ENCODE measurements at places on chromosomes 12 and 14. TPM values are rescaled to one million over a fixed set of nuclear protein-coding genes. Genes with fewer than 3 reads are reported as not detected.

GRCh38 chr12:10505620-10506019, at the start of gene EIF2S3B:
TSS of gene EIF2S3B (plus strand) at chr12:10505890. CDS start at chr12:10505903, 13 bp downstream.
- DNase-seq, result no peak

DNA sequence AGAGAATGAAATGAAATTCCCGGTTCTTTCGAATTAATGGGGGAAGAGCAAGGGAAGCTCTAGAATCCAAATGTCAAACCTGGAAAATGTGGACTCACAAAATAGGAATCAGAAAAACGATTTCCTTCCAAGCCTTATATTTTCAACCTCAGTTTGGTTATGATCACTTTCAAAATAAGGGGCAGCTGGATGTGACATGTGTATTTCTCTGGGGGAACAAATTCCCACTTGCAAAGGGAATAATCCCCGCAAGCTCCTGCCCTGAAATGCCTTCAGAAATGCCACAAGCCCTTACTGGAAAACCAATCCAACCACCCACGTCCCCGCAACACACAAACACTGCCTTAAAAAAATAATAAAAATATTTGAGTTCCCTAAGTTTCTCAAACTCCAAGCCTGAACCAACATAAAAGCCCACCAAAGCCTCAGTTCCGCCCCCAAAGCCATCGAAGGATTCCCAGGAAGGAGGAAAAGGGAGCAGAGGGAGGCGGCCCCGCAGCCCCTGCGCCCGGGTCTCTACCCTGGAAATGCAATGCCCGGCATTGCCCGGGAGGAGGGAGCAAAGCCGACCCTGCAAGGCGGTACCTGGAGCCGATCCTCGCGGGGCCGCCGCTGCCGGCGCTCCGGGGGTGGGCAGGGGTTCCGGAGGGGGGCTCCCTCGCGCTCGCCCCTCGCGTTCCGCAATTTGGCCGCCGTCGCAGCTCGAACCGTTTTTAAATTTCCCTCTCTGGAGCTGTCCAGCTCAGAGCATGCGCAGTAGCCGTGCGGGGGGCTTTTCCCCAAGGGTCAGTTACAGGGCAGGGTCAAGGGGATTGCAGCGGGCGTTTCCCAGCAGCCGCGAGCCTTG, at the start of gene FOXN4:
Gene FOXN4 (minus strand): TSS at position 751 of the 847 bp plus-strand sequence. CDS start 963 bp downstream, outside the sequence.
- DNase-seq, result no peak

DNA sequence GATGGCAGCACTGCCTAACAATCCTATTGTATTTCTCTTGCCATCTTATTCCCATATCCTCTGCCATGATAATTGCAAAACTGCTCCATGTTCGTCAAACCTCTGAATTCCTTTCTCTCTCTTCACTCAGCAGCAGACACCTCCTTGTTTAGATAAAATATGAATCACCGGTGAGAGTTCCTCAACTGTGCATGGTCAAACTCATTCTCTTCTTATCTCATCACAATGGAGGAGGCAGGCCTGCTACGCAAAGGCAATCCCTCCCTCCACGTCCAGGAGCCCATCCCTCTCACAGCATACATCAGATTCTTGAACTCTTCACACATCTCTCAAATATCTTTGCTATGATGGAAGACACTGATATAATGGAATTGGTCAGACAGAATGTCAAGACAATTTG, 90.1 kb upstream of the DAAM1 start:
- DNase-seq, result peak; percentile 91

- DNase-seq, result no peak
Observed at GRCh38 chr14:87960013-87960787, 32.8 kb downstream of the GALC start.

Gene ASCL1
- total RNA-seq, result not detected

Gene NGB
- total RNA-seq, result not detected

Gene SPTB
- 2.3 TPM for total RNA-seq

DNA sequence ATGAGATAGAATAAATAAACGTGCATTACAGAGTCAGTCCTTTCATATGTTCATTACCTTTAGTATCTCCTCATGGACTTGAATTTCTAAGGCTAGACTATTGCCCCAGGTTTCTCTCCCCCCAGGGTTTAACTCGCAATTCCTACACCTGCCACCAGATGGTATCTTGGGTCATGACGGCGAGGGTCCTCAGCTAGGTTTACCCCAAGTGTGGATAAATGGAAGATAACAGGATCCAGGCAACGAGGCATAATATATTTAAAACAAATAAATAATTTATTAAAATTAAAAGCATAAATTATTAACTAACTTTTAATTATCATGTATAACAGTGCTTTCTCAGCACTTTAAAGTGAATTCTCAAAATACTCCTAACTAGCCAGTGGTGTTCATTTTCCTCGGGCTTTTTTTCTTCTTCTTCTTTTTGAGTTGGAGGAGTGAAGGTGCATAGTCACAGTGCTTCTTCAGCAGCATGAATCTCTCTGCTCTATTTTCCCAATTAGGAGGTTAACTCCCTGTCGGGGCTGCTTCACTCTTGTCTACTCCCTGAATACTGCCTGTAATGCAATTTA, 243.5 kb upstream of the CAND1 start:
- peak; percentile 77 for DNase-seq

Gene TAS2R42
- not detected for total RNA-seq

- DNase-seq, result peak; percentile 51
Observed at GRCh38 chr12:42593874-42594273, 4.3 kb upstream of the PRICKLE1 start.

Gene ASB2
- total RNA-seq, result 0.22 TPM

Gene STK38L
- total RNA-seq, result 32.3 TPM

- no peak for DNase-seq
Observed at GRCh38 chr14:68217791-68218340, 398.3 kb downstream of the RAD51B start.

DNA sequence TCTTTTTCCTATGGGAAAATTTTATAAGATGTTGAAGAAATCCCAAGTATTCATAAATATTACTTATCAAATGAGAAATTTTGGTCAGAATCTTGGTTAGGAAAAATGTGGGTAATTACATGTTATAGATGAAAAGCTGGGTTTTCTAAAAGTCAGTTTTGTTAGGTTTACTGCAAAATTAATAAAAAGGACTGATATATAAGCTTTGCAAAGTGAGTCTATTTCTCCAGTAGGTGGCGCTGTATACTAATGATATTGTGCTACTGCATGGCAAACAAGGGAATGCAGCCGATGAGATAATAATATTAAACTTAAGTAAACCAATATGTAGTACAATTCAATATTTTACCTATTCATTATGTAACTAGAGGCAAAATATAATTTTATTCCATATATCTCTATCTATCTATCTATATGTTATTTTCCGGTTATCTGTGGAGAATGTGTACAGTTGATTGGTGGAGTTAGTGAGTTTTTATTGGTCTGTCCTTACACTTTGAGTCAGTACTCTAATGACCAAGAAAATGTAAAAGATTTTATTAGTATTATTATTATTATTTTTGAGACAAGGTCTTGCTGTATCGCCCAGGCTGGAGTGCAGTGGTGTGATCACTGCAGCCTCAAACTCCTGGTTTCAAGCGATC, 32.9 kb downstream of the MIPOL1 start:
- DNase-seq, result peak; percentile 89

- no peak for DNase-seq
Observed at GRCh38 chr14:91719839-91720238, 12.0 kb downstream of the CATSPERB start.

DNA sequence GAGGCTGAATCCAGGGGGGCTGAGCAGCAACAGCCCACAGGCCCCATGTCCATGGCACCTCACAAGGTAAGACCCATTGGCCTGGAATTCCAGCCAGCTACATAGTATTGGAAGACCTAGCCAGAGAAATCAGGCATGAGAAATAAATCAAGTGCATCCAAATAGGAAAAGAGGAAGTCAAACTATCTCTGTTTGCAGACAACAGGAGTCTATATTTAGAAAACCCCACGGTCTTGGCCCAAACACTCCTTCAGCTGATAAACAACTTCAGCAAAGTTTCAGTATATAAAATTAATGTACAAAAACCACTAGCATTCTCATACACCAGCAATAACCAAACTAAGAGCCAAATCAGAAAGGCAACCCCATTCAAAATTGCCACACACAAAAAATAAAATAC, 16.9 kb downstream of the PDE6H start:
- DNase-seq, result no peak

DNA sequence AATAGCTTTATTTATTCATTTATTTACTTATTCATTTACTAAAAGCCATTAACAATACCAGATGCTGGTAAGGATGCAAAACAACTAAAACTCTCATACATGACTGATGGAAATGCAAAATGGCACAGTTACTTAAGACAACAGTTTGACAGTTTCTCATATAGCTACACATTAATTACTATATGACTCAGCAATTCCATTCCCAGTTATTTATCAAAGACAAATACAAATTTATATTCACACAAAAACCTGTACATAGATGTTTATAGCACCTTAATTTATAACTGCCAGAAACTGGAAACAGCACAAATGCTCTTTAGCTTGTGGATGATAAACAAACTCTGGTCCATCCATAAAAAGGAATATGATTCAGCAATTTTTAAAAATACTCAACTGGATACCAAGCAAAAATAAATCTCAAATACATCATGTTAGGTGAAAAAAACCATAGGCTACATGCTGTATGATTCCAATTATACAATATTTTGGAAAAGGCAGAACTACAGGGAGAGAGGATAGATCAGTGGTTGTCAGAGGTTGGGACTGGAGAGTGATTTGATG, 37.9 kb upstream of the ST8SIA1 start:
- no peak for DNase-seq

Gene DEPDC4
- 2.0 TPM for total RNA-seq

Data from PC-3 (cell line).